Activated T-cell treated with anti-CD3 and anti-CD28 coated beads for 1 hour (primary cell): ENCODE measurements at places on chromosomes 11 and 22.
A peak's percentile ranks its signal among the peaks of the same experiment; 100 is the strongest.

DNA sequence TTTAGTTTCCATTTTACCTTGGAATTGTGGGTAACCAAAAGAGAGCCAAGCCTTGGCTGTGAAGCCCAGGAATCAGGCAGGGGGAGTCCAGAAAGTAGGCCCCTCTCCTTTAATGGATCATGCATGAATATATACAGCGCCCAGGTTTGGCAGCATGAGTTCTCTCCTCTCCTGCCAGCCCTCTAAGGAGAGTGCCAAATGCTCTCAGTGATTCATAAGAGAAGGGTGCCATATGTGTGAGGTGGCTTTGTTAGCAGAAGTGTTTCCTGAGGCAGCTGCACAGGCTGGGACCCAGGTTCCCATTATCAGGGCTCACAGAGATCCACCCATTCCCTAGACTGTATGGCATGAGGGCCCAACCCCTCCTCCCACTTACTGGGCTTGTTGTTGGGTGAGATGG, 52.3 kb upstream of the SCUBE2 start:
- DNase-seq: no peak

DNA sequence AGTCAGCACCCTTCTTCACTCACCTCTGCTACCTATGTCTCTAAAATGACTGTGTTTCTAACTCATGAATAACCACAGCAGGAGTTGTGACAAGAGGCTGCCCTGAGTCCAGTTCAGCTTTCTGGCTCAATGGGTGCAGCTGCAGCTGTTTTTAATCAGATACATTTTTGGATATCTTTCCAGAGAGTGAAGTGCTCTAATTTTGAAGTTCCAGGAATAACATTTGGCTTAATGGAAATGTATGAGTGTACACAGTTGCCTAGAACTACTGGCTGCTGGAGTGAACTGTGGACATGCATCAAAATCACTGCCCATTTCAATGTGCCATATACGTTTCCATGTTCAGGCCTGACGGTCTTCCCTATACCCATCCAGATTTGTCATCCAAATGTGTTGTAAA, 769.5 kb upstream of the ANO3 start:
- no peak for DNase-seq

DNA sequence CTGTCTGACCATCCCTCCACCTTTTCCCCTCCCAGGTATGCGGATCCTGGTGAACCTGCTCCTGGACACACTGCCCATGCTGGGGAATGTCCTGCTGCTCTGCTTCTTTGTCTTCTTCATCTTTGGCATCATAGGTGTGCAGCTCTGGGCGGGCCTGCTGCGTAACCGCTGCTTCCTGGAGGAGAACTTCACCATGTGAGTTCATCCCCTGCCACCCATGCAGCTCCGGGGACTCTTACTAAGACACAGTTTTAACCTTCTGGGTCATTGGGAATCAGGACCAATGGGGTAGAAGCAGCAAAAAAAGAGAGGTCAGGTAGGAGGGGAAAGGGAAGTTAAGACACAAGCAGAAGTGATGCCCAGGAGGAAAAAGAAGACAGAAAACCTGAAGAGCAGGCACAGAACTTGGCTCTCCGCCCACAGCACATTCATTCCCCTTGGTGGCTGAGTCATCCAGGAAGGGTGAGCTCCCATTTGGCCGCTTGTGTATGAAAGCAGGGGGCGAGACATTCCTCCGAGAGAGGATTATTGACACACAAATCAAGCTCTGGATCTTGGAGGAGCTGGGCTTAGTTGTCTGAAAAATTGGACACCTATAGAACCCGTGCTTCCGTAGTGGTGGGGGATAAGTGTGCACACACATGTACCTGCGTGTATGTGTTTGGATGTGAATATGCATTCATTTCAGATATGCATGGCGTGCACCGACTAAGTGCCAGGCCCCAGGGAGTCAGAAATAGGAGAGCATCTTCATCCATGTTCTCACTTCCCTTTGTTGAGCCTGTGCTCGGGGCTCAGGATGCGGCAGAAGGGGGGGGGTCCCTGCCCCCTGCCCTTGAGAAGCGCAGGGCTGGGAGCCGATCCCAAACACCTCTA, 64.2 kb downstream of the CACNA1I start:
- no peak for DNase-seq

DNA sequence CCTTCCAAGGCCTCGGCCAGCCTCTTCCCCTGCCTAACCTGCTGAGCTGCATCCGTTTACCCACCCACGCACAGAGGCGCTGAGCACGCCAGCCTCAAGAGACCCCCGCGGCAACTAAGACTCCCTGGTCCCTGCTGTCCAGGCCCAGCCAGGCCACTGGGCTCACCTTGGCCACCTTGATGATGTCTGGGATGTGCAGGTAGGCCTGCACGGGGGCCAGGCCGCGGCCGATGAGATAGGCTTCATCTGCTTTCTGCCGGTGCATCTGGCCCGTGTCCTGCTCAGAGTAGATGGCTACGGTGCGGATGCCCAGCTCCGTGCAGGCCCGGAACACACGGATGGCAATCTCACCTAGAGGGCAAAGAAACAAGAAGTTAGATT, 14.6 kb downstream of the LRFN4 start:
- DNase-seq: no peak

DNA sequence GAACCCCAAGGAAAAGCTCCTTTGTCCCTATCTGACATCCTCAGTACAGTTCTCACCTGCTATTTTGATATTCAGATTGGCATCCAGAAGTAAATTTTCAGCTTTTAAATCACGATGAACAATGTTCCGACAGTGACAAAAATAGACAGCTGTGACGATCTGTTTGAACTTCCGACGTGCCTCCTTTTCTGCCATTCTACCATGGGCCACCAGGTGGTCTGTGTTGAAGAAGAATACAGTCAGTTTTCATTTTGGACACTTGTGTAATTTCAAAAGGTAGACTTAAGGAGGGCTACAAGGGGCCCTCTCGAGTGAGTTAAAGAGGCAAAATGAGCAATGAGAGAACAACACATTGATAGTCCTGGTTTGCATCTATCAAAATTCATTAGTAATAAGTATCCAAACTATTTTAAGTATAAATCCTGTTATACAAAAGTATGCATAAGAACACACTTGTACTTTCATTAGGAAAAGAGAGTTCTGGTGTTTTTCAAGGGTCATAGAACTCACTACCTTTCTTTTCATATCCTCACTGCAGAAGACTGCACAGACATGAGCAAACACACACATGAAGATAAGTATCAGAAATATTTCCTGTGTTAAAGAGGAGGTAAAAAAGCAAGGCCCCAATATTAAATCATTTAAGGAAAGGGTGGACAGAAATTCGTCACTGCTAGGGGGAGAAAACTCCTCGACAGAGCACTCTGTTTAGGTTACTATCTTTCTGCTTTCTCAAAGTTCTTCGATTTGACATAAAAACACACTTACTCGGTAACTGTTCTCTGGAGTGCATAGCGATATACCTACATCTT, 89.9 kb upstream of the APOA1 start:
- peak; percentile 32 for DNase-seq

GRCh38 chr22:47011859-47012258, 249.4 kb downstream of the TBC1D22A start:
- no peak for DNase-seq

DNA sequence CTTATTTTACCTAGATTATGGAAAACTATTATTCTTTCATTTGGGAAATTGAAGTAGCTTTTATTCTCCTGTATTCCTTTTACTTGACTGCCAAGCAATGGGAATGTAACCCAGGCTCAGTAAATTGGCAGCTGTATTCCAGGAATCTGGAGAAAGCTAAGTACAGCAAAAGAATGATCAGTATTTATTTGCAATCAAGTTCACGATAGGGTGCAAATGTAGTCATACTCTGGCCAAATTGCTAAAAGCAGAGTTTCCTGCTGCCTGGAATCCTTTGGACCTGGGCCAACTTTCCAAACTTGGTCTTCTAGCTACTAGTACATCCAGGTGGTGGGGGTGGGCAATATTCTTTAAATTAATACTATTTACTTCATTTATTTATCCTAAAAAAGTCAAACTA, 286.0 kb upstream of the CTSC start:
- no peak for DNase-seq

DNA sequence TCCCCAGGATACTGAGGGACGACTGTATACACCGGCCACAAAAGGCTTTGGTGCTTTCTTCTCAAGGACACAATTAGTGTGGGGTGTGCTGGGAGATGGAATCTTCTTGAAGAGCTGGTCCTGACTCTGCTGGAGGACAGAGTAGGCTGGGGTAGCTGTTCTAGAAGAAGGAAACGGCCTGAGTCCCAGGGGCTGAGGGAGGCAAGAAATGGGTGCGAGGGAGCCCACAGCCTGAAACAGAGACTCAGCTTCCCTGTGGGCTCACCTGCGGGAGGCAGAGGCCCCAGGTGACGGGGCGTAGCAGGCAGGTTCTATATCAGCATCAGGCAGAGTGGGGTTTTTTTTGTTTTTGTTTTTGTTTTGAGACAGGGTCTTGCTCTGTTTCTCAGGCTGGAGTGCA, 36.6 kb downstream of the PARVG start:
- no peak for DNase-seq

GRCh38 chr11:46667043-46667481, 33.4 kb downstream of the ARHGAP1 start:
- DNase-seq: no peak

DNA sequence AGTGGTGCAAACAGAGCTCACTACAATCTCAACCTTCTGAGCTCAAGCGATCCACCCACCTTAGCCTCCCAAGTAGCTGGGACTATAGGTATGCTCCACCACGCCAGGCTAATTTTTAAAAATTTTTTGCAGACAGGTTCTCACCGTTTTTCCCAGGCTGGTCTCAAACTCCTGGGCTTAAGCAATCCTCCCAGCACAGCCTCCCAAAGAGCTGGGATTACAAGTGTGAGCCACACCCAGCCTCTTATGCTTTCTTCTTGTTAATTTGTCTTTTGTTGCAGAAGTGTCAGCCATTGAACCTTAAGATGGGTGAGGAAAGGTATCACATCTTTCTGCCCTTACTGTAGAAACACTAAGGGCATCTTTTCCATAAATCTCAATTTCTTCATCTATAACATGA, 34.9 kb downstream of the DENND5A start:
- DNase-seq: no peak

- no peak for DNase-seq
Measured at GRCh38 chr22:36480941-36481392, 473 bp downstream of the TXN2 start.

GRCh38 chr11:78161962-78162371, 22.5 kb upstream of the ALG8 start:
- DNase-seq: no peak

GRCh38 chr22:32693102-32693501, 108.4 kb upstream of the TIMP3 start:
- no peak for DNase-seq

GRCh38 chr11:104338186-104338585, 174.2 kb upstream of the PDGFD start:
- DNase-seq: no peak

- no peak for DNase-seq
Measured at GRCh38 chr11:111397034-111397433, 18.0 kb upstream of the POU2AF1 start.

DNA sequence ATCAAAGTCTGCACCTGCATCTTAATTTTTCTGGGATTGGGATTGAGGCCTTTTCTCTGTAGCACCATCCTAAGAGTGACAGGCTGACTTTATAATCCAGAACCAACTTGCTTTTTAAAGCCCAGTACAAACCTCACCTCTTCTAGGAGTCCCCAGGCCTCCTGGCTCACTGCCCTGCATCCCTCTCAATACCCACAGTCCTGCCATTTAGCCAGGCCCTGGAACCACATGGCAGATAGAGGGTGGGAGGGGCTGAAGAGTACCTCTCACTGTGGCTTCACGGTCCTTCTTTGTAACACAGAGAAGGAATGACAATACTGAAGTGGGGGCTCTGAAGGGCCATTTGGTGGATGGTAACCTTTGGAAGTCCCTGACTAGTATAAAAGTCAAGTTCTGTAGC, 63.5 kb upstream of the PHOX2A start:
- DNase-seq: no peak

GRCh38 chr11:95375886-95376285, 144.9 kb upstream of the SESN3 start:
- no peak for DNase-seq
